RCC 7860 (cell line): ENCODE measurements at places on chromosomes 3 and 15.

- DNase-seq: no peak
Observed at GRCh38 chr3:188817935-188818269, 353.9 kb upstream of the TPRG1 start.

DNA sequence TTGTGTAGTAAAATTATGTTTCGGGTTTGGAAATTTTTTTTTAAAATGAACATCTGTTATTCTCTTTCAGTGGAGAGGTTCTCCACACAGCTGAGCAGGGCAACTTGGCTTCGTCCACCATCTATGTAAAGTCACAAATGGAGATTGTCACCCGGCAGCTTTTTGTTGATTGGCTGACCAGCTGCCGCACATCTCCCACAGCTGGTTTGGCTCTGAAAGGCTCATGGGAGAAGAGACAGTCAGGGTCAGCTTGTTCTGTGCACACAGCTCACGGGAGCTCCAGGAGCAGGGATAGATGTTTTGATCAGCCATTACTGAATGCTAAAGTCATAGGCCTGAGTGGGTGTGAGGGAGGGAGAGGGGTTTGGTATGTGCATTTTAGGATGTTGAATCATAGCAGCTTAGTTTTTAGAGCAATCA, 12.9 kb upstream of the CCDC80 start:
- DNase-seq: peak; percentile 91

- DNase-seq: no peak
Observed at GRCh38 chr3:131535131-131535530, 32.4 kb upstream of the MRPL3 start.

- DNase-seq: peak; percentile 37
Observed at GRCh38 chr3:194321693-194322640, 29.2 kb downstream of the CPN2 start.

DNA sequence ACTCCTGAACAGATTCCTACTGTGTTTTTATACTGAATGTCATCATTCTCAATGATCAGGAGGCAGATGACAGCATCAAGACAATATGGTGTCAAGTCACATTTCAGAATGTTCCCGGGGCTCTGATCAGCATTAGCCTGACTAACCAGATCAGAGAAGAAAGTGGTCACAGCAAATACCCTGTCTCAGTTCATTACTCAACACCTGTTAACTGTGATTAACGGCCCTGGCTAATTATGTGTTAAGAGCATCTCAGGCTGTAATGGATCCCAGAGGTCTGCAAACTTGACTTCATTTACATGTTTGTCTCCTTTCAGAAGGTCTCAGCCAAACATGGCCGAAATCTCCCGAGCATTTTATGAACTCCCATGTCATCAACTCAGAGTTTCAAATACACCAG, 833.7 kb downstream of the FHIT start:
- no peak for DNase-seq

GRCh38 chr3:86793786-86794185, 197.2 kb downstream of the VGLL3 start:
- DNase-seq: peak; percentile 90

- peak; percentile 53 for DNase-seq
Observed at GRCh38 chr3:158160958-158161357, 51.1 kb downstream of the RSRC1 start.

DNA sequence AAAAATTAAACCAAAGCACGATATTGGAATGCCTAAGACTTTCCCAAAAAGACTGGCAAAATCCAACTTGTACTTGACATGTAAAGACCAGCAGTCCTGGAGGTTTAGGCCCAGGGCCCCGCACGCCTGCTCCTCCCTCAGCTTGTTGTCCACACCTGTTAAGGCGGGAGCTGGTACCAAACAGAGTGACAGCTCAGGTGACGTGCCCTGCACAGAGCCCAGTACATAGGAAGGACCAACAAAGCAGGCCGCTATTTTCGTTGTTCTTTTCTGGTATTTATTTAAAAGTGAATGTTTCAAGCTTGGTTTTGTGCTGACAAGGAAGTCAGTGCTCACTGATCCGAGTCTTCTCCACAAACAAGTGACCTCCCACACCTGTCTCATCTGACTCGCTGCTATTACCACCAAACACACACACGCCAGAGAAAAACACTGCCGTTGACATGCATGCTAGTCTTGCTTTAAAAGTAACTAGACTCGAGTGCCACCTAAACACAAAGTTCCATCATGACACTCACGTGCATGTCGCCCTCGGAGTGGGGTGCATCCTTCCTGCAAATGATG, 50.2 kb downstream of the HERC2 start:
- DNase-seq: no peak

DNA sequence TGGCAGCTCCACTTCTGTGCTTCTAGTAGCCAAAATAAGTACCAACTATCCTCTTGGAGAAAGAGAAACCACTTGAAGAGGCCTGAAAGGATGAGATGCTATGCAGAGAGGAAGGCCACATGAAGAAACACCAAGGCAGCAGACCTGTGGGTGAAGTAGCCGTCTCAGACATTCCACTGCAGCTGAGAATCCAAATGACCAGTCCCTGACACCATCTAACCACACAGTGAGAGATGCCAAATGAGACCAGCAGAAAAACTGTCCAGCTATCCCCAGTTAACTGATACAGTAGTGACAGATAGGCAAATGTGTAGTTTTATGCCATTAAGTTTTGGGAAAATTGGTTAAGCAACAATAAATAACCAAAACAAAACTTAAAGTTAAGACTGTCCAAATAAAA, 47.9 kb upstream of the ZSCAN2 start:
- DNase-seq: peak; percentile 50

DNA sequence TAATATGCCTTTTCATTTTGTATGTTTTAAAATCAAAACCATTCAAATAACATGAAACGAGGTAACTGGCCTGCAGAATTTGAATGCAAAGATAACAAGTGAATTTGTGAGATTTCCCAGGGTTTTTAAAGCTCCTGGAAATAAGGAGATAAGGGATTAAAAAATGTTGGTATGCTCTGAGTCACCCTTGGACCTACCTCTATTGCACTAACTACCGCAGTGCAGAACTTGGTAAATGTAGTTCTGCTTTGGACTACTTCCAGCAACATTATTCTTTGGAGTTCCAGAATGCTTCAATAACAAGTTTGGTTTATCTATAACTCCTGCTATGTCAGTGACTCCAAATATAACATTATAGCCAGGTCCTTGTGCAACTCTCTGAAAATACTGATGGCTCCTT, 201.7 kb downstream of the GAP43 start:
- peak; percentile 32 for DNase-seq

DNA sequence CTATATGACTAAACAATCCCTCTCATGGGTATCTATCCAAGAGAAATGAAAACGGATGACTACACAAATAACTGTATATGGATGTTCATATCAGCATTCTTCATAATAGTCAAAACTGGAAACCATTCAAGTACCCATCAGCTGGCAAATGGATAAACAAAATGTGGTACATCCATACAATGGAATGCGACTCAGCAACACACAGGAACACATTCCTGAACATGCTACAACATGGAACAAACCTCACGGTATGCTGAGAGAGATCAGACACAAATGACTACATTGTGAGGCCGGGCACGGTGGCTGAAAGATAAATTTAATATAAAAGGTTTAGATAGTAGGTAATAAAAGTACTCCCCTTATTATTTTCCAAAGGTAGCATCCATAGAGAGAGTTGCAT, 42.6 kb downstream of the CCR4 start:
- DNase-seq: no peak

DNA sequence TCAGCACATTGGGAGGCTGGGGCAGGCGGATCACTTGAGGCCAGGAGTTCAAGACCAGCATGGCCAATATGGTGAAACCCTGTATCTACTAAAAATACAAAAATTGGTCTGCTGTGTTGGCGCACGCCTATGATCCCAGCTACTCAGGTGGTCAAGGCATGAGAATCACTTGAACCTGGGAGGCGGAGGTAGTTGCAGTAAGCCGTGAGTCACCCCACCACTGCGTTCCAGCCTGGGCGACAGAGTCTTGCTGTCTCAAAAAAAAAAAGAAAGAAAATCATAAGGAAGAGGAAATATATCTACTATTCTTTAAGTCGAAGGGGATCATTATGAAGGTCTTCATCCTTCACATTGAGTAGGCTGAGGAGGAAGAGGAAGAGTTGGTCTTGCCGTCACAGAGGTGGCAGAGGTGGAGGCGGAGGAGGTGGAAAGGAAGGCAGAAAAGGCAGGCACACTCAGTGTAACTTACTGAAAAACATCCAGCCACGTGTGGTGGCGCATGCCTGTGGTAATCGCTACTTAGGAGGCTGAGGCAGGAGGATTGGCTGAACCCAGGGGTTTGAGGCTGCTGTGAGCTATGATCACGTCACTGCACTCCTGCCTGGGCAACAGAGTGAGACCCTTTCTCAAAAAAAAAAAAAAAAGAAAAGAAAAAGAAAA, 14.2 kb downstream of the CSK start:
- no peak for DNase-seq

DNA sequence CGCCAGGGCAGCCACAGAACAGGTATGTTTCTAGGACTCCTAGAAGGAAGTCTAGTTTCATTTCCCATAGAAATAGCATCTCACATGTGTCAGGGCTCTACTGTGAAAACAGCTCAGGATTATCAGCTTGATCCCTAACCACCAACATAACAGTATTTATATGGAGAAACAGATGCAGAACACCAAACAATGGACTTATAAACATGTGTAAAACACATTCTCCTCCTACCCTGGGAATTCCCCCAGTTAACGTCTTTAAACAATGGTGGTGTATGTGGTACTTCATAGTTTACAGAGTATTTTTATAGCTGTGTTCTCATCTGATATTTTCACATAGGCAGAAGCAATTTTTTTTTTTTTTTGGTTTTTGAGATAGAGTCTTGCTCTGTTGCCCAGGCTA, 9.7 kb downstream of the TNFSF10 start:
- no peak for DNase-seq

- DNase-seq: peak; percentile 51
Observed at GRCh38 chr3:190012784-190013183, 107.9 kb downstream of the P3H2 start.

GRCh38 chr15:61383421-61383820, 154.3 kb upstream of the RORA start:
- no peak for DNase-seq

GRCh38 chr3:148319960-148320359, 377.7 kb upstream of the AGTR1 start:
- no peak for DNase-seq

- no peak for DNase-seq
Observed at GRCh38 chr3:68072062-68072461, 417.6 kb upstream of the SUCLG2 start.

- DNase-seq: no peak
Observed at GRCh38 chr15:58039079-58040035, 26.2 kb downstream of the ALDH1A2 start.

DNA sequence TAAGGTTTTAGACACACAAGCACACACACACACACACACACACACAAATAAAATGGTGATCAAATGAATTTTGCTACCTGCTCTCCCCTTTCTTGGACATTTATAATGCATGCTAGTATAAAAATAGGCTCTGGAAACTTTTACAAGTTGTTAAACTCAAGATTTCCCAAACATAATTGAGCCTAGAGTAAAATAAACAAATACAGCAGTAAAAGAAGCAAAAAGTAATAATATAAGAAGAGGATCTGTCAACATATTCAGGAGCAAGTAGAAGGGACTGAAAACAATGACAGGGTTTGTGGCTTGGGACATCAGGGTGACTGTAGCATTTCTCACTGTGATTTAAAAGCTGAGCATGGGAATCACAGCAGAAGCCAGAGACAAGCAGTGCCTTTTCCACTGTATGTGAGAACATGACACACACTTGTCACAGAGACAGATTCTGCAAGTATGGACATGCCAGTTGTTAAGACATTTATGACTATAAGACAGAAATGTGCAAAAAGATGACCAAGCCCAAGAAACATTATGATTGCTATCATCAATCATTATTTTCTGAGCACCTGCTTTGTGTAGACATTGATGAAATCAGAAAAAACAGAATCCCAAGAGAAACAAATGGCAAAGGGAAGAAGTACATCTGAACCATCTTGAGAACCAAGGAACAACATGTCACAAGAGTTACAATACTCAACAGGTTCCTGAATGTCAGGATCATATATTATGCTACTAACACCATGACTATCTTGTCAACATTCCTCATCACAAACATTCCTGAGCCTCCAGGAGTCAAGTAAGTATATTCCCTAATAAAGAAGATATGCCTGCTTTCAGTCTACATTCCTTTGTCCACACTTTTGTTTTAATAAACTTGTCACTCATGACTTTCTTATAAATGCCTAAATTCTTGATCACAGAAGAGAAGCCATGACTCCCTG, 7.1 kb downstream of the THRB start:
- DNase-seq: no peak

GRCh38 chr15:52294881-52295420, 653 bp downstream of the MYO5C start:
- no peak for DNase-seq

DNA sequence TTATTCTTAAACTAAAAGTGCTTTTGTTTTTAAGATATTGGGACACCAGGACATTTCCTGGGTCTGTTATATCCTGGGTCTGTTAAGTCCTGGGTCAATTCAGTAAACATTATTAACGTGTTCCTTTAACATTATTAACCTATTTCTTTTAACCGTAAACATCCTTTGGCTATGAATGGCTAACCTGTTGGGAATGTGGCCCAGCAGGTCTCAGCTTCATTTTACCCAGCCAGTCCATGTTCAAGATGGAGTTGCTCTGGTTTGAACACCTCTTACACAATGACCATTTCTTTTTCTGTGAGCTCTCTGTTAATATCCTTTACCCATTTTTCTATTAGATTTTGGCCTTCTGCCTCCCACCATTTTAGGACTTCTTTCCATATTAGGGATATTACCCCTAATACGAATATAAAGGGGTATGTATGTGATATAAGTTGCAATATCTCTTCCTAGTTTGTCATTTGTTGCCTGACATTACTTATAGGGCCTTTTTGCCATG, 88.9 kb upstream of the NEDD4 start:
- no peak for DNase-seq

DNA sequence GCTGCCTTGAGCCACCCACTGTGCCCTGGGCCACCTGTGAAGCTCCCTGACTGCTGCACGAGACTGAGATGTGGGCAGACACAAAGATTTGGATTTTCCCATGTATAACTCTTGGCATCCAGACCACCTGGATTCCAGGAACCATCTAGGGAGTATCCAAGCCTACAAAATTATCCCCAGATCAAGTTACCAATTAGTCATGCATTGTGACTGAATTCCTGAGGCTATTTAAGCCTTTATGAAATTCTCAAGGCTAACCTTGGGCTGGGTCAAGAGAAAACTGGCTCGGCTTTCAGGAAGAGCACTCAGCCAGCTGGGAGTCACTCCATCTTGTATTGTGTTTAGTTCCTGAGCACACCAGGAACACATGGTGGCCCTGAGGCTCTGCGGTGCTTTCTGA, 13.3 kb upstream of the ATP13A5 start:
- DNase-seq: no peak

DNA sequence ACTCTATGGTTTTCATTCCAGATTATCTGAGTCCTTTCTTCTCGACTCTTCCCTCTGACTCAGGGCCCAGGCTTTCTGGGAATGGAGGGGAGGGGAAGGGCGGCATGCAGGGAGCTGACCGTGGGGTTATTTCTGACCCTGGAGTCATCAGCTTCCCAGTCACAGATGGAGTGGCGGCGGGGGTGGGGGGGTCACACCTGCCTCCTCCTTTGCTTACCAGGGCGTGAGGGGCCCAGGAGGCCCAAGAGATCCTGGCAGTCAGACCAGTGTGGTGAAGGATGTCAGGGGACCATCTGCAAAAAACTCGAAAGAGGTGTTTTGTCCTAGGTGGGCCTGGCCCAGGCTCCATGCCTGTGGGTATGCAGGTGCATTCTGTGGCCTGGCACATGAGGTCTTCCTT, 996 bp upstream of the XIRP1 start:
- peak; percentile 31 for DNase-seq
